ENCODE measurements at places on chromosomes 5 and 9.
A peak's percentile ranks its signal among the peaks of the same experiment; 100 is the strongest.

DNA sequence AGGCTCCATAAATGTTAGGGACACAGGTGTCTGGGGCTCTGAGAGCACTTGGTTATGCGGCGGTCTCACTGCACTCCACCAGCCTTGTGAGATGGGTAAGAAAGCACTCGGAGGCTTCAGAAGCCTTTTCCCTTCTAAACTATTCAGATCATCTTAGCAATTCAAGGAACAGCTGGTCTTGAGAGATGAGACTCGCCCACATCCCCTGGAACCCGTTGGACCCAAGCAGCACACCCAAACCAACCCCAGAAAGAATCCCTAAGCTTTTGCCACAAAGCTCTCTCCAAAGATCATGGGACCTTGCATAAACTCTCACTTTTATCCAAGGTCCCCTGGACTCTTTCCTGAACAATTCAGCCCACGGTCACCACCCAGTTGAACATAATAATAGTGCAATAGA lies 90.2 kb downstream of the RAPGEF1 start:
- DNase-seq: no peak

GRCh38 chr9:22278426-22278825 lies 168.2 kb upstream of the DMRTA1 start:
- DNase-seq: no peak

DNA sequence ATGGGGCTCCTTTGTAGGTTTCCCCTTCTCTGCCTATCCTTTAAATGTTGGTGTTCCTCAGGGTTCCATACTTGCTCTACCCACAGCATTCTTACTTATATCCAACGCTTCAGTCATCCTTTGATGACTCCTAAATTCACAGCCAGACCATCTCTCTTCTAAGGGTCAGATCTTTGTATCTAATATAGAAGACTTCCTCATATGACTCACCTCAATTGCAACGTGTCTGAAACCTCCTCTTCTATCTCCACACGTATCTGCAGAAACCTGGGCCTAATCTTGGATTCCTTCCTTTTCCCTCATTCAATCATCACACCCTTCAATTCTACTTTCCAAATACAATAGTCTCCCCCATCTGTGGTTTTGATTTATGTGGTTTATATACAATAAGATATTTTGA lies 68.3 kb downstream of the HMGCR start:
- no peak for DNase-seq

DNA sequence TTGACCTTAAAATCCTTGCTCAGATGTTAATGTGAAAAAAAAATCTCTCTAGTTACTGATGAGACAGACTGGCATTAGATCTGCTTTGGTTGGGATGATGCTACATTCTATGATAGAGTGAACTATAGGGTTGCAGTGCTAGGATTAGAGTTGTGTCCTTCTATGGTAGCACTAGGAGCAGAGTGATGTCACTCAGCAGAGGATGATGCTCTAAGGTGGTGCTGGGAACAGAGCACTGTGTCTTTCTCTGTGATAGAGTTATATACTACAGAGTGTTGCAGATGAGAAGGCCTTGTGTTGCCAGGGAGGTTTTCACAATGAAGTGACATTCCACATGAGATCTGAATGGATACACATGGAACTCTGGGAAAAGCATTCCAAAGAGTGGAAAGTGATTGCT lies 462.3 kb downstream of the CDH12 start:
- peak; percentile 26 for DNase-seq

- no peak for DNase-seq
These were observed 95.8 kb upstream of the DAP start for GRCh38 chr5:10856683-10857337.

DNA sequence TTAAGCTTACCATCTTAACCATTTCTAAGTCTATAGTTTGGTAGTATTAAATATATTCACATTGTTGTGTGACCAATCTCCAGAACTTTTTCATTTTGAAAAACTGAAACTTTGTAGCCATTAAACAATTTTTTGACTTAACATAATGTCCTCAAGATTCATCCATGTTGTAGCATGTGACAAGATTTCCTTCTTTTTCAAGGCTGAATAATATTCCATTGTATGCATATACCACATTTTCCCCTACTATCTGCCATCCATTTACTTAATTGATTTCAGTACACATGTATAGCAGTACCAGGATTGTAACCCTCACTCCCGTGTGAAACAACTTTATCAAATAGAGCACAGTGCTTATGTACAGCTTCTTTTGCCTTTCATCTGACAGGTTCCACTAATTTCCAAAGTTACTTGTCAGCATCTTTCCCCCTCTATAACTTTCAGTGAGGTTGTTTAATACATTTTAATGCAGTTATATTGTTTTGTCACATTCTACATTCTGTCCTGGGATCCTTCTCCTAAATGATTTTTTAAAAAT lies 7.4 kb upstream of the GNPDA1 start:
- no peak for DNase-seq

DNA sequence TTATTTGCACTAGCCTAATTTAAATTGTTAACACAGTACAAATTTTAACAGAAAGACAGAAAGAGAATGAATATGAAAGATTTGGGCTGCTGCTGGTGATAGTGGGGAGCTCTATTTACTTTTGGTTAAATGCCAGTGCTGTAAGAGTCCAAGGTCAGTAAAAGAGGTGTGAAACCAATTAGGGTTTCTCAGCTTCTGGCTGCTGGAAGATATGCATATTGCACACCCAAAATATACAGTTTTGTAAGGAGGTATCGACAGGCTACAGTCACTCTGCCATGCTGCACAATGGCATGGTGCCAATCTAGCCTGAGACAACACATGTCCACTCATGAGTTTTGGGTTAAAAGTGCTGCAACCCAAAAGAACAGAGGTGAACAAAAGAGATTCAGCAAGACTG lies 79.3 kb downstream of the PPP2R2B start:
- DNase-seq: no peak

- DNase-seq: no peak
These were observed 872.3 kb downstream of the MAT2B start for GRCh38 chr5:164377746-164378145.

DNA sequence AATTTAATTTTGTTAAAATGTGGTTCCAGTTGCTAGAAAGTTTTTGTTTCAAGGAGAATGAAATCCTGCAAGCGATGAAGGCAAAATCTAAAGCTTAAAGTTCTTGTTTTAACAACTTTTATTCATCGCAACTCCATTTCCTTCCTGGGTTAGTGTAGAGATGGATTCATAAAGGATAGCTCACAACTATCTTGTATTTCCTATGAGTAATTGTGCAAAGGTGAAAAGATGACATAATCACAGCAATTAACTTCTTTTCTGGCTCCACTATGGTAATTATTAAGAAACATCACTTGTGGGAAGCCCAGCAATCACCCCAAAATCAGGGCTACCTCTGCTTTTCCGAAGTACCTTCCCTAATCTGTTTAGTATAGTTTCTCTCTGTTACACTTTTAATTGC lies 80.8 kb upstream of the SEMA6A start:
- no peak for DNase-seq

DNA sequence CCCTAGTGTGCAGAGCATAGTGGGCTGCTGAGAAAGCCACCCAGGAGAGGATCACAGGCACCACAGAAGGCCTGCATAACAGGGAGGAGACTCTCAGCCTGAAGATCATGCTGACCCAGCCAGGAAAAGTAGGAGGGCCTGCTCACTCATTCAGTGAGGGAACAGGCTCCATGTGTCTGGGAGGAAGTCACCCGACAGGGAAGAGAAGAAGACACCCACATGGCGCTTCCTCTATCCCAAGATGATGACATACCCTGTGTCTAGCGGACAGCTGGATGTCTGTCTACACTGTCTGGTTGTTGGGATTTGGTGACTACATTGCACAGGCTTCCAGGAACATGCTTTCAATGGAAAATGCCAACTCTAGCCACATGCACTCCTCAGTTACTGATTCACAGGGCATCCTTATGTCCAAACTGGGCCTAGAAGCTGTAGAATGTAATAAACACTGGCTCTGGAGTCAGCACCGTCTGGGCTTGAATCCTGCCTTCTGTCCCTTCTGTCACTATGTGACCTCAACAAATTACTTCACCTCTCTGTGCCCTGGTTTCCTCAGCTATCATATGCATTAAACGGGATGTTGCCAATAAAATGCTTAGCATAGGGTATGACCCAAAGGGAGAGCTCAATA lies 47.6 kb downstream of the KLHL3 start:
- DNase-seq: no peak

DNA sequence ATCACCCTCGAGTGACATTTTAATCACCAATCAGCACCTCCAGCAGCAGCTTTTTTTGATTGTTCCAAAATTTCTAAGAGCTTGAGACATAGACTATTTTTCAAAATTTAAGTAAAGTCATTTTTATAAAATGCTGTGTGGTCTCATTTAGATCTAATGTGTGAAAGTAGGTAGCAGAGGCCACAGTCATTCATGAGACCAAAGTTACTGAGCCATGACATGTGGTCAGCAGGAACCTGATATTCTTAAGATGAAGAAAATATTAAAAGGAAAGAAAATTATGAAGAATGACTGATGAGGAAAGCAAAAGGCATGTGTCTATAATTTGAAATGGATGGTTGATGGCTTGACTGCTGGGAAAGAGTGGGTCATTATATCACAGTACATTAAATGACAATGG lies 7.2 kb downstream of the FREM1 start:
- no peak for DNase-seq

DNA sequence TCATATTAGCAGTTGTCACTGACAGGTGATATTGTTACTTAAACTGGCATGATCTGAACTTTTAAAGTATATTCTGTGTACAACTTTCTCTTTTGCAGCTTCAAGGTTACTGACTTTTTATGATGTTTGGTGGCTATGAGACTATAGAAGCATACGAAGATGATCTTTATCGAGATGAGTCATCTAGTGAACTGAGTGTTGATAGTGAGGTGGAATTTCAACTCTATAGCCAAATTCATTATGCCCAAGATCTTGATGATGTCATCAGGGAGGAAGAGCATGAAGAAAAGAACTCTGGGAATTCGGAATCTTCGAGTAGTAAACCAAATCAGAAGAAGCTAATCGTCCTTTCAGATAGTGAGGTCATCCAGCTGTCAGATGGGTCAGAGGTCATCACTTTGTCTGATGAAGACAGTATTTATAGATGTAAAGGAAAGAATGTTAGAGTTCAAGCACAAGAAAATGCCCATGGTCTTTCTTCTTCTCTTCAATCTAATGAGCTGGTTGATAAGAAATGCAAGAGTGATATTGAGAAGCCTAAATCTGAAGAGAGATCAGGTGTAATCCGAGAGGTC lies 5.9 kb downstream of the ZCCHC7 start:
- DNase-seq: no peak

- no peak for DNase-seq
These were observed 194.6 kb downstream of the CSNK1G3 start for GRCh38 chr5:123706531-123706930.

DNA sequence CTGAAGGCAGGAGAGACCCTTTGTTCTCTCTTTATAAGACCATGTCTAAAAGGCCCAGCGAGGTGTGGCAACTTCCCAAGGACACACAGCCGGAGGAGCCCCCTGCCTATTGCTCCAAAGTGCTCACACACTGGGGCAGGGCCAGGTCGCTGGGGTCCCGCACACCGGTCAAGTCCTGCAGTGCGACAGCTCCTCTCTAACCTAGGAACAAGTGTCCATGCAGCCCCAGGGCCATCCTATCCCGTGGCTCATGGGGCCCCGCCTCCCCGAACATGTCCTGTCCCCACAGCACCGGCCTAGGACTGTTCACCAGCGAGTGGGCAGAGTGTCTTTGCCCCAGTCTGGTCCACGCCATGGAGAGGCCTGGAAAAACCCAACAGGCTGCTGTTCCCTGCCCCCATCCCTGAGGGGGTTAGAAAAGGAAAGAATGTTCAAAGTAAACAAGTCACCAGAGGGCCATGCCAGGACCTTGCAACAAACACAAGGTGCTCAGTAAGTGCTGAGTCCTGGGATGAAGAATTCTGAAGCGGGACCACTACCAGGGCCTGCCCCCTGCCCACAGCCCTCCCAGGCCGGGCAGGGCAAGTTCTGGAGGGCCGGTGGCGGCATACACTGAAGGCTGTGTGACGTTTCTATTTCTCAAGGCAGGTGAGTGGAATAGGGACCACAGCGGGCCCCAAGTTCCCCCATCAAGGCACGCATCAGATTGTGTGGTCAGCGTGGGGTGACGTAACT lies 938 bp downstream of the NINJ1 start:
- DNase-seq: no peak

GRCh38 chr9:123011380-123011779 lies 22.1 kb upstream of the GPR21 start:
- DNase-seq: no peak

- no peak for DNase-seq
These were observed 21.1 kb downstream of the TNPO1 start for GRCh38 chr5:72837524-72838096.

DNA sequence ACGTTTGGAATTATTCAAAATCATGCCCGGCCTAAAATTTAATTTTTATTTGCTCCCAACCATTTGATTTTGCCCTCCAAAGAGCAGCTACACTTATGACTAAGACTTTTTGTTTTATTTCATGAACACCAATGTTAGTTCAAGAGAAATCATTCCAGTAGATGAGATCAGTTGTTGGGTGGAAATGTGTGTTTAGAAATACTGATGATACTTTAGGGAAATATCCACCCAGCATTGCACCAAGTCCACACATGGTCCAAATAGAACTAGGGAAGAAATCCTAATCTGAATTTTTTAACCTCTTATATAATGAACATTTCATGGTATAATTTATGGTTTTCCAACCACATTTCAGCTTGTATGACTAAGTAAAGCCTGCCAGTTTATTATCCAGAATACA lies 28.3 kb upstream of the GOLPH3 start:
- DNase-seq: no peak

- no peak for DNase-seq
These were observed 2.1 kb upstream of the TRAF1 start for GRCh38 chr9:120928483-120929228.

GRCh38 chr5:158744226-158744625 lies 355.5 kb downstream of the EBF1 start:
- no peak for DNase-seq

DNA sequence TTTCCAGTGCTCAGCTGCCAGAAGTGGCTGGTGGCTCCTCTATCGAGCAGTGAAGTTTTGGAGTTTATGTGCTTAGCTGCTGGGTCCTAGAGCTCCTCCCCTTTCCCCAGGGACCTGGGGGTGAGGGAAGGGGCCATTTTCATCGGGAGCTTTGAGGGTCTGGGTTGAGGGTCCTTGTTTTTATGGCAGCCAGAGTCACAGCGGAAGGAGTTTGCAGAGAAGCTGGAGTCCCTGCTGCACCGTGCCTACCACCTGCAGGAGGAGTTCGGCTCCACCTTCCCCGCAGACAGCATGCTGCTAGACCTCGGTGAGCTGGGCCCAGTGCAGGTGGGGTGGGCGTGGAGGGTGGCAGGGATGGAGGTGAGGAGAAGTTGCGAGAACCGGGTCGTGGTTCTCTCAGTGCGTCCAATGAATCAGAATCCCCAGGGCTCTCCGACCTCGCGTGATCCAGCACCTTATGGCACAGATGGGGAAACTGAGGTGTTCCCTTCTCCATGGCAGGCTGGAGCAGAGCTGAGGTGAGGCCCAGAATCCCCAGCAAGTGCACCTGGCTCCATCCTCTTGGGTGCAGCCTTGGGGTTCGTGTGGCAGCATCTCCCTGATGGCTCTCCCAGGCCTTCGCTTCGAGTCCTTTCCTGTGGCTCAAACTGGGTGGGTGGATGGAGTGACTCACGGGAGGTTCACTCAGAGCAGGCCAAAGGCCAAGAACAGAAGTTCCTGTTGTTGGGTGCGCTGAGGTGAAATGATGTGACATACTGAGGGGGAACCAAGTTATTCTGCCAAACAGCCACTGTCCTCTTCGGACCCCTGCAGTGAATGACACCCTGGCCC lies 21.7 kb upstream of the DOLPP1 start:
- DNase-seq: no peak

Measured in HS-5 (cell line).